Activated naive CD4-positive, alpha-beta T cell treated with Interleukin-2 at 50 U/mL for 16 hours (primary cell): ENCODE measurements at places on chromosomes 13 and 19.
A peak's percentile ranks its signal among the peaks of the same experiment; 100 is the strongest.

DNA sequence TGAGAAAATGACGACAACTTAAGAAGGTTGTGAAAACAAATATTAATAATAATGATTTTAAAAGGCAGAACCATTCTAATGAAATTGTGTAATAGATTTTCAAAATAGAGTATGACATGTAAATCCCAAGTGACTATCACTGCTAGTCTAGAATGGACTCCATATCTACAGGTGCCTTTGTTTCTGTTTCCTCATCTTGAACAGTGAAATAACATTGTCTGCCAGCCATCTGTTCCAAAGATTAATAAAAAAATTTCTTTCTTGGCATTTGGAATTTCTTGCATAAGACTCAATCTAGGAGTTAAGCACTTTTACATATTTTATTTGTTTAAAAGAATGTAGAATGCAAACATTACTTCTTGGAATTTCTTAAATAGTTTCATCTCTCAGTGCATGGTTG lies 520.1 kb upstream of the ARGLU1 start:
- no peak for DNase-seq

DNA sequence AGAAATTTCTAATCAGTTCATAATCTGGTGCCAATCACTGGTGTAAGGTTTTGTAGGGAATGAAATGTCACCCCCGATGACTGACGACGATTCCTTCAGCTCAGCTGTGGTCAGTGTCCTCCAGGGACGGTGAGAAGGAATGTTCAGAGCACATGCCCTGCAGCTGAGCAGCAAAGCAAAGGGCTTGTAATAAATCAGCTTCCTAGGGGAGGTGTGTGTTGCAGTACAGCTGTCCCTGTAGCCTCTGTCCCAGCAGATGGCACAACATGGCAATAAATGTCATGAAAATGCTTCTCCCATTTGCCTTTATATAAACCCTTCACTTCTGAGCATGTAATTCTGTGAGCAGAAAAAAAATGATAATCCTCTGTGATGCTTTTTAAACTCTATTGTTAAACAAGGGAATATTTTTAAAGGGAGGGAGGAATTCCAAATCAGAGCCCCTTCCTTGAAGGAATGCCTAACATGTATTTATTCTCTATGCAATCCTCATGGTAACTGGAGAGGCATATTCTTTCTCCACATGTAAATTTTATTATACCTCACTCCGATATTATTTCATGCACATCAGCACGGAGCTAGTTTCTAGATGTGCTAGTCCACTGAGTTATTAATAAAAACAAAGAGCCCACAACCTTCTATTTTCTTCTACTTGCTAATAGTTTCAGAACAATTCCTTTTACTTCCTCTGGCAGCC lies 102.5 kb downstream of the FAM216B start:
- DNase-seq: no peak

DNA sequence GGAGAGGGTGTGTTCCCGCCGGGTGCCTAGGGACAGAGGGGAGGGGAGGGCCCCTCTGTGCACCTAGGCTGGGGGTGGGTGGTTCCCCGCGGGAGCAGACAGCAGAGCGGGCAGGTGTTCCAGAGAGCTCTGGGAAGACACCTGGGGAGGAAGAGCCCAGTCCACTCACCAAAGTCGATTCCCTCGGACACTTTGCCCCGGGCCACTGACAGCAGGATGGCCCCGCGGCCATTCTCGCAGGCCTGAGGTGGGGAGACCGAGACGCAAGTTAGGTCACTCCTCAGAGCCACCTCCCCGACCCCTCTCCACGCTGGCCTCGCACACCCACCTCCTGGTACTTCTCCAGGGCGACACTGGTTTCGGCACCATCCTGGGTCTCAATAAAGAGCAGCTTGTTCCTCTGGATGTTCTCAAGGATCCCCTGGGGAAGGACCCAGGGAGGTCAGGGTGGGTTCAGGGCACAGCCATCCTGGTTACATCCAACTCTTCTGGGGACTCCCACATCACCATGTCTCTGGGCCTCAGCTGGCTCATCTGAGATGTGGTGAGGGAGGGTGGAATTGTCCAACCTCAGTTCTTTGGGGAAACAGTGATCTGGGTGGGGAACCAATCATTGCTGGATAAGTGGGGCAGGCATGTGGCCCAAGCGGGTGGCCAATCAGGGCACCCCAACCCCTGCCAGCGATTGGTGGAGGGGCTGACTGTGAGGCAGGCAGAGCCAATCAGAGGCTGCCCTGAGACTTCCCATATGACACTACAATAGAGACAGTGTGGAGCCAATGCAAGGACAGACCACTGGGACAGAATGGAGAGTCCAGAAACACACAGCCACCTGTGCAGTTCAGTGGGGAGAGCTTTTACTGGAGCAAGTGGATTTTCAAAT lies 12.6 kb downstream of the KLC3 start:
- no peak for DNase-seq

DNA sequence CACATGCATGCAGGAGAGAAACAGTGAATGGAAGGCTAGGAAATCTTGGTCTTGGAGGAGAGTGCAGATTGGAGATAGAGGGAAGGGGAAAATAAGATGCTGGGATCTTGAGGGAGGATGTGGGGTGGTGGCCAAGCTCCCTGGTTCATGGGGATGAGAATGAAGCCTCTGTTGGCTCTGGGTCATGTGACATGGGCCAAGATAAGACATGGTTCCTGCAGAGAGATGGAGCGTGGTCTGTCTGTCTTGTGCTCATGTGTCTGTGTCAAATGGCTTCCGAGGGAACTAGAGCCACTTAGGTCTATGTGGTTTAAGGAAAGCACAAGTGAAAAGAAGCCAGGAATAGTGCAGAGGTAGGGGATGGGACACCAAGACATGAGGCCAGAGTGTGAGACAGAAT lies 30.8 kb upstream of the FFAR2 start:
- no peak for DNase-seq

DNA sequence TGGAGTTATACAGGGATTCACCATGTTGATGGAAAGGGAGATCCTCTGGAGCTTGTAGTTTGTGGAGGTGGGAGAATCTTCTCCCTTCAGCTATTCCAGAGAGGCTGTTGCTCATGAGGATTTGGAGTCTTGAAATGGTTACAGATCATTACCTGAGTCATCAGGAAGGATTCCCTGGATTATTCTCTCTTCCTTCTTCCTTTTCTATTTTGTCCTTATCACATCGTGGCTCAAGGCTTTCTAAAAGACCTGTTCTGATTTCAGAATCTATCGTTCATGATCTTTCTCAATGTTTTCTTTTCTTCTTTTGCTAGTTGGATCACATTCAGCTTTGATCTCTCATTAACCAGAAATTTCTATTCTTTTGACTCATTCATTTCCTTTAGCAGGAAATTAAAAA lies 196.0 kb downstream of the KLF5 start:
- no peak for DNase-seq

DNA sequence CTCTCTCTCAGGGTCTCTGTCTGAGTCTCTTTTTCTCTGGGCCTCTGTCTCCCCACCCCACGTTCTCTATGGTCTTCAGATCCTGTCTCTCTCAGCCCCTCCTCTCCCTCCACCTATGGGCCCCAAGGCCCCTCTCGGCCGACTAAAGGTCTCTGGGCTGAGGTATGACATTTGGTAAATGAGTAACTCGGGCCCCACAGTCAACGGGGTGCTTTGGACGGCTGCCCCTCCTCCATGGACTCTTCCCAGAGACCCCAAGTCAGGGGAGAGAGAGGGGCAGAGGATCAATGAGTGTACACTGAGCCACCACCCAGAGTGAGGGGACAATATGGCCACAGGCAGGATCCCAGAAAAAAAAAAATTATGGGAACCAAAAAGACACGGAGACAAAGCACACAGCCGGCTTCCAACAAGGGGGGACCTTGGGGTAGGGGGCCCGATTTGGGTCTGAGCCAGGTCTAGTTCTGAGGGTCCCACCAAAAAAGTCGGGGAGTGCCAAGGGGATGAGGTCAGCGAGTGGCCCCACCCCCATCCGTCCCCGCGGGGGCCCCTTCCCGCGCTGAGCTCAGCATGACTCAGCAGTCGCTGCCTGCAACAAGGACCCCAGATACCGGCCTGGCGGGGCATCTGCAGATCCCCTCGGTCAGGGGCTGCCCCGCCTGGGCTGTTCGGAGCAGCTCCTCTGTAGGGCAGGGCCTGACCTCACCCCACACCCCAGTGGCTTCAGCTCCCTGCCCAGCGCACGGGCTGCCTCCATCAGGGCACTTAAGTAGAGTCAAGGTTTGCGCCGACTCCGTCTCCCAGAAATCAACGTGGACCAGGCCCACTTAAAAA lies 1.5 kb upstream of the FTL start:
- peak; percentile 67 for DNase-seq

DNA sequence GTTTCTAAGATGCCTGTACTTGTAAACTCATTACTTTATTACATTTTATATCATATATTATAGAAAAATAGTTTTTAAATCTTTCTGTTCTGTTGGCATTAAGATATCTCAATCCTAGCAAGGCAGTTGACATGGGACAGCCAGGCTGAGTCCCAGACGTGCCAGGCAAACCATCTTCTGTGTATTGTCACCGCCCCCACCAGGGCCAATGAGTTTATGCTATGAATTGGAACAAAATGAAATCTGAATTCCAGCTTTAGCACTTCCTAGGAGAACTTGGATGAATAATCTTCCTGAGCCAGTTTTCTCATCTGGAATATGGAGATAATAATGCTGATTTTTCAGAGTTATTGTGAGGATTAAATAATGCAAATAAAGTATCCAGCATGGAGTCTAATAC lies 79.9 kb upstream of the GSX1 start:
- no peak for DNase-seq

- DNase-seq: no peak
Observed at GRCh38 chr19:55276720-55277430, 3.0 kb downstream of the HSPBP1 start.

DNA sequence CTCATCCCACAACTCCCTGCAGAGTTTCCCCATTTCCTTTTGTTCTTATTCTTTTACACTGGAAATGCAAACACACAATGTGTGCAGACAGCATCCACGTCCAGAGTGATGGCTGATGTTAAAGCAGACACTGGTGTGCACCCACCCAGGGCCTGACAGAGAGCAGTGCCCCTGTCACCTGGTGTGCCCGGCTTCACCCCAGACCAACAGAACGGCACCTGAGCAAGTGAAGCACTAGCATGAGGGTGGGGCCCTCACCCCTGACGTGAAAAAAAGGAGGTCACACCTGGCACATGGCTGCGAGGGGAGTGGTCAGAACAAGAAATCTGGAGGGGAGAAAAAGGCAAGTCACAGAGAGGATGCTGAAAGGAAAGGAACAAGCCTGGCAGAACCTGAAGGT lies 12.3 kb downstream of the ZNF575 start:
- DNase-seq: no peak

DNA sequence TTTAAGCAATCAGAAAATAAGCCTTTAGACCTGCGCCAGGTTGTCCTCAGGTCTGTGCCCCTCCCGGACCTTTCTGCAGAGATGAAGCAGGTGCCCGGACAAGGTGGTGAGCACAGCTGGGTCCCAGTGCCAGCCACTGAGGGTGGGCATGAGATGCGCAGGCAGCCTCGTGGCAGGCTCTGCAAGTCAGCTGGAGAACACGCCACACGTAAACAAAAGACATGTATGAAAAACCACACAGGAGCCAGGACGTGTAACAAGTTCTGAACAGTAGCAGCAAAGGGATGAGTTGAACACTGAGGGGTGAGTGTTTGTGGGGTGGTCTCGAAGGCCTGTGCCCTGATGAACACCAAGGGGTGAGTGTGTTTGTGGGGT lies 68.8 kb upstream of the MCF2L start:
- DNase-seq: no peak
